Stimulated activated CD8-positive, alpha-beta memory T cell treated with anti-CD3 and anti-CD28 coated beads, Interleukin-4, amount 100 ng/mL, for 1 hour (primary cell): ENCODE measurements at places on chromosomes 2 and 18.
A peak's percentile ranks its signal among the peaks of the same experiment; 100 is the strongest.

GRCh38 chr2:69625078-69625795, 18.3 kb downstream of the AAK1 start:
- DNase-seq, result no peak

DNA sequence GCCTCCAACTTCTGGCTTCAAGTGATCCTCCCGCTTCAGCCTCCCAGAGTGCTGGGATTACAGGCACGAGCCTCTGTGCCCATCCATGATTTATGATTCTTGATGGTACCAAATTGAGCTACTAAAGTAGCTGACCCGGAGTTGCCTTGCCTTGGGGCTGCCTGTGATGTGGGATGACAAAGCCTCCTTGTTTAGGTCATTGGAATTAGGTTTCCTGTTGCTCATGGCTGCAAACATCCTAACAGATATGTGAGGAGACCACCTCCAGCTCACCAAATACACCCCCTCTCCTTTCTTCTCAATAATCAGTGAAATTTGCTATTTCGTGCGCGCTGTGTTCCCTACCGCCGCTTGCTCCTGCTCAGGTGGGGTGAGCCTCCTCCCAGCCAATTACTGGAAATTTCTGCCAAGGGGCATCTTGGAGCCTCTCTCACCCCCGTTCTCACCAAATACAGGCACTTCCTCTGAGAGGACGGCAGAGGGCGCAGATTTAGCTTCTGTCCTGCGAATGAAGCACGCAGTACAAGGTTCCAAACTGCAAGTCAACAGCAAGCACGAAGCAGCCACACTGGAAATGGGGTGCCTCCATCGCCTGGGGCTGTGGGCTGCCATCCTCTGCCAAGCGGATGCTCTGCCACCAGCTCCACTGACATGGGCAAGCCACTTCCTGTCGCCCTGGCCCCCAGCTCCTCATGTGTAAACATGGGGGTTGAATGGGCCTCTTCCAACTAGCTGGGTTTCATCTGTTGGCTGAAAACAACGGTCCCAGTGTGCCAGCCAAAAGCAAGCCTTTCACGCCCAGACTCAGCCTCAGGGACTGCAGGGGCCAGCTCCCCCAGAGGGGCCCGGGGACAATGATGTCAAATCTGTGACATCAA, 71.7 kb downstream of the NCAPH start:
- peak; percentile 30 for DNase-seq

- DNase-seq, result no peak
Observed at GRCh38 chr2:36499128-36499820, 98.7 kb downstream of the FEZ2 start.

- no peak for DNase-seq
Observed at GRCh38 chr2:188381614-188382013, 89.9 kb downstream of the GULP1 start.

DNA sequence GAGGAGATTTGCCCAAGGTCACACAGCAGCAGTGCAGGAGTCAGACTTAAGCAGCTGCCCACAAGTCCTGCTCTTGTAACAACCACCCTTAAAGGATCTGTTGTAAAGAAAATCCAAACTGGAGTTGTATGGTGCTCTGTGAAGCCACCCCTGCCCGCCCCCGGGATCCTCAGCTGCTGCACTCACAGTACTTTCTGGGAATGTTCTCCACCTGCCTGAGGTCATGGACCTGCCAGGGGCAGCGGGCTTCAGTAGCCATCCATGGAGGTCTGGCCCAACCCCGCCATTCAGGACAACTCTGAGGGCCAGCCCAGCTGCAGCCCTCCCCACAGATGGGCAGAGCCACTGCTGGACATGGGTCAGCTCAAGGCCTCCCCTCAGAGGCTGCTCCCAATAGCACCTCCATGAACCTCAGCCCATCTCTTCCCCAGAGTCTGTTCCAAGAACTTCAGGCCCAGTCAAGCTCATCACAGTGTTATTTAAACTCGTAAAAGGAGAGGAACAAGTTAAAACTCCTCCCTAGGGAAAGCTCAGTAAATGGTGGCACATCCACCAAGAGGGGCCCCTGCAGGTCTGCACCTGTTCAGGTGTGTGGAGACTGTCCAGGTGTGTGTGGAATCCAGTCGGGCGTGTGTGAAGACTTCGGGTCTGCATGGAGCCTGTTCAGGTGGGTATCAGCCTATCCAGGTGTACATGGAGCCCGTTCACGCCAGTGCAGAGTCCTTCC, 39.4 kb upstream of the GPC1 start:
- no peak for DNase-seq

GRCh38 chr2:78035804-78036203, 513.6 kb upstream of the LRRTM4 start:
- DNase-seq, result no peak

GRCh38 chr2:148981324-148981723, 57.2 kb upstream of the LYPD6B start:
- no peak for DNase-seq

DNA sequence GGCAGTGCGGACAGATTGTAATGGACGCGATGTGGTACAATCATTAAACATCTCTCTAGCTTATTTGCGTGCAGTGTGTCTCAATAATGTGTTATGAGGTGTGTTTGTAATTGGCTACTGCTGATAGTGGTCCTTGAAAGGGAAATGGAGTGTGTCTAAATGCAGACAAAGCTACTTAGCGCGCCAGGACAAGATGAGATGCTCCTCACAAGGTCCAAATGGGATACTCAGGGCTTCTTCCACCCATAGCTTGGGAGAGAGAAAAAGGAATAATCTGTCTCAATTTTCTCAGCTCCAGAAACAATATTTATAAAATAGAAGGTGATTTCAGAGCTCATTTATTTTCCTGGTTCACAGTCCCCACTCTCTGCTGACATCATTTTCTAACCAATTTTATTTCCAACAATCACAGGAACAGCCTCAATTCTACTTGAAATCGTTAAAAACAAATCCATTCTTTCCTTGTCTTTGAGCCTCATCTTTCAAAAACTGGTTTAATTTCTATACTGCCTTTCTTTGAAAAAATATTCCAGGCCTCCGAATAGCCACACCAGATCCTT, 28.5 kb downstream of the GALNT14 start:
- no peak for DNase-seq

DNA sequence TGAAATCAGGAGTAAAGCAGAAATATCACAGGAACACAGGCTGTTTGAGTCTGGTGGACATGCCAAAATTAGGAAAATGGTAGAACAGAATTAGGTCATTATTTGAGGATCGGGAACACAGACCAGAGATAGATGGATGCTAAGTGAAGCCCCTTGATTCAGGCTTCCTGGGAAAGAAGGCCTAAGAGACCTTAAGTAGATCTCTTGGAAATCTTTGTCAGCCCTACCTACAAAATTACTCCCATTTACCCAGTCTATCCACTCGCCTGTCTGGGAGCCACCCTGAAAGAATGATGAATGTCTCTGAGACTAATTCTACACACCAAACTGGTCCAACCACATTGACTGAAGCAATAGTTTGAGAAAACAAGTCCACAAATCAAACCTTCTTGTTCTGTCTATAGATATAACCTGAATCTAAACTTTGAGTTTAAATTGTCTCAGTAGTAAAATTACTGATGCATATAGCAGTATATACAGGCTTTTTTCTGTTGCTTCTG, 36.6 kb upstream of the TANK start:
- DNase-seq, result no peak

DNA sequence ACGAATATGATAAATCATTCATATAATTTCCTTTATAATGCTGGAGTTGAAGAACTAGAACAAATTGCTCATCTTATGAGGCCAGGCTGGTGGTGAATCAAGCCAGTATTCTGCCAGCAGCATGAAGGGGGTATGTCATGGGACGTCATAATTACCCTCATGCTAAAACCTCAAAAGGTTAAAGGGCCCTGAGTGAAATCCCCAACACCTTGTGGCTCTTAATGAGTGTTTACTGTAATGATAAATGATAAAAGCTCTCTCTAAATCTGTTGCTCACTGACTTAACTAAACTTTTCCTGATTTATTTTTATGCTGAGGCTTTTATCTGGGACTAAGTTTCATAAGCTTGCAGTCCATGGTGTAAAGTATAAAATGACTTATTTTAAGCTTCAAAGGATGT, 18.3 kb upstream of the NEDD4L start:
- no peak for DNase-seq

DNA sequence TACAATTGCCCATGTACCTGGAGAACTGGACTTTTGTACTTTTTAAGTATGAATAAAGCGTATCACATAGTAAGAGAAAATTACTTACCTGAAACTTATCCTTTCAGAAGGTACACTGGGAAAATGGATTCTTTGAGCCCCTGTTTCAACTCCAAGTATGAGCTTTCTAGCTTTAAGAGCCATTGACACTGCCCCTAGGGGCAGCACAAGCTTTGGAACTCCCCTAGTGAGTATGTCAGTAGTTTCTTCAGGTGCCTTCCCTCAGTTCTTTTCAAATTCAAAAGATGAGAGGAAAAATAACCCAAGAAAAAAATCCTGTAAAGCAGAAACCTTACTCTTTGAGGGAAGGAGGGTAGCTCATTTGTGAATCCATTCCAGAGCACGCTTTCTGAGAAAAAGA, 124.1 kb downstream of the MEMO1 start:
- DNase-seq, result no peak

DNA sequence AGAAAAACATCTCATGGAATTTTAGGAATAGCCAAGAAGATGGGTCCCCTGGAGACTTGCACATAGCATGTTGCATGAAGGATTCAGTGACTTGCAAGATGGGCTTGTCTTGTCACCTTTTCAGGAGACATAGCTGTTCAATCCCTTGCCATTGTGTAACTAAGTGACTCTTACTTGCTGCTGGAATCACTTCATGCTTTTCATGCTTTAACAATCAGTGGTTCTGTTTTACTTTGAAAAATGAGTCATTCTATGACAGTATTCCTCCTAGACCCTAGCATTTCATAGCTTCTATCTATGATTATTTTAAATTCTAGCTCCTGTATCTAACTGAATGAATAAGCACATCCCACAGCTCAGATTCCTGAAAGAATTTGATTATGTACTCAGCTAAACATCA, 2.8 kb downstream of the KYNU start:
- DNase-seq, result no peak
